Activated naive CD4-positive, alpha-beta T cell treated with anti-CD3 and anti-CD28 coated beads for 36 hours (primary cell): ENCODE measurements at places on chromosomes 3 and 15. TPM values are rescaled to one million over a fixed set of nuclear protein-coding genes. Genes with fewer than 3 reads are reported as not detected.

DNA sequence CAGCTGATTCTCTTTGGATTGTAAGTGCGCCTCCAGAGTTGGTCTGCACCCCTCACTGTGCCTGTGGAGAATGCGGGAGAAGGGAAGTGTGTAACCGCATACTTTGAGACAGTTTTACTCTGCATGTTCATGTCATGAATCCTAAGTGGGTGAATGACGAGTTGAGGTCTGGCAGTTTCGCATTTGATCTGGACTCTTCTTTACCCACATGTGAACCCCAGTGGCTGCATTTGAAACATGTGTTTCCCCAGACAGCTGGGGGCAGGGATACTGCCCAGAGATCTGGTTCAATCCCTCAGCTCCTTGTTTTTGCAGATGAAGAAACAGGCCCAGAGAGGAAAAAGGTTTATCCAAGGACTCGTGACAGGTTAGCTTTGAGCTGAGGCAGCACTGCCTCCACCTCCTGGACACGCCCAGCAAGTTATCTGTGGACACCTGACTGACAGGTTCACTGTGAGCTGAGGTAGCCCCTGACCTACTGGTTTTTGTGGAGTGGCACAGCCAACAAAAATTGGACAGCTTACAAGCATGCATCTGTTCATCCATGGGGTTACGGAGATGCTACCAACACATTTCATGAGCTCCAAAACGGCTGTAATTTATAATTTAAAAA lies 207.3 kb downstream of the XXYLT1 start:
- DNase-seq, result no peak

- DNase-seq, result no peak
Measured at GRCh38 chr3:82033186-82033585, 271.7 kb upstream of the GBE1 start.

- DNase-seq, result no peak
Measured at GRCh38 chr3:71237672-71238071, 345.9 kb downstream of the FOXP1 start.

Gene PLSCR5
- total RNA-seq, result not detected

Gene SERPINI2
- not detected for total RNA-seq

Gene FOXL2
- total RNA-seq, result not detected

Gene C3orf52
- 3.1 TPM for total RNA-seq
